ENCODE measurements at places on chromosomes 7 and 10.

DNA sequence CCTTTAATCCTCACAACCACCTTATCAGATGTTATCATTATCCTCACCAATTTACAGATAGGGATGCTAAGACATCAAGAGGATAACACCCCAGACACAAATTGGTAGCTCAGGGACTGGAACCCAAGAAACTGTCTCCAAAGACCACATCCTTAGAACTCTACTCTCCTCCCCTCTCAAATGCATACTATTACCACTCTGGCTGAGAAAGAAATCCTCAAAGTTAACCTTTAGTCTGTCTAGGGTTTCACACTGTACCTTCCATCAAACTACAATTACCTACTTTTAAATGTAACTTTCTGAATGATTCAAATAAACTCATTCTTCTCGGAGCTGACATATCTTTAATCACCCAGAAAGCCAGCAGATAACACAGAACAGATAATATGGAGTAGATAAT lies 6.6 kb downstream of the EZH2 start:
- DNase-seq: no peak

DNA sequence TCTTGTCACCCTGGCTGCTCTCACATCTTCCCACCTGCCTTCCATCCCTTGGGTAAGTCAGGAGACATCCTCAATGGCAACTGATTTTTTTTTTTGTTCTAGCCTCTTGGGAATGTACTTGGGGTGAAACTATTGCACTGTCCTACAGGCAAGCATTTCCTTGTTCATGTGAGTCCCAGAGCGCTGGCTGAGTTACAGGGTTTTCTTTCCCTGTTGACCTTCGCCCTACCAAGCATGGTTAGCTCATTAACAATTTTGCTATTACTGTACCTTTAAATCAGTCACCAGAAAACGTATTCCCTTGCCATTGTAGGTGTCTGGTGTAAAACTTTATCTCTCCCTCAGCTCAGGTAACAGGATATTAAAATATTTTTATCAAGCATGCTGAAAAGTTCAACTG lies 98.9 kb downstream of the PRLHR start:
- no peak for DNase-seq

DNA sequence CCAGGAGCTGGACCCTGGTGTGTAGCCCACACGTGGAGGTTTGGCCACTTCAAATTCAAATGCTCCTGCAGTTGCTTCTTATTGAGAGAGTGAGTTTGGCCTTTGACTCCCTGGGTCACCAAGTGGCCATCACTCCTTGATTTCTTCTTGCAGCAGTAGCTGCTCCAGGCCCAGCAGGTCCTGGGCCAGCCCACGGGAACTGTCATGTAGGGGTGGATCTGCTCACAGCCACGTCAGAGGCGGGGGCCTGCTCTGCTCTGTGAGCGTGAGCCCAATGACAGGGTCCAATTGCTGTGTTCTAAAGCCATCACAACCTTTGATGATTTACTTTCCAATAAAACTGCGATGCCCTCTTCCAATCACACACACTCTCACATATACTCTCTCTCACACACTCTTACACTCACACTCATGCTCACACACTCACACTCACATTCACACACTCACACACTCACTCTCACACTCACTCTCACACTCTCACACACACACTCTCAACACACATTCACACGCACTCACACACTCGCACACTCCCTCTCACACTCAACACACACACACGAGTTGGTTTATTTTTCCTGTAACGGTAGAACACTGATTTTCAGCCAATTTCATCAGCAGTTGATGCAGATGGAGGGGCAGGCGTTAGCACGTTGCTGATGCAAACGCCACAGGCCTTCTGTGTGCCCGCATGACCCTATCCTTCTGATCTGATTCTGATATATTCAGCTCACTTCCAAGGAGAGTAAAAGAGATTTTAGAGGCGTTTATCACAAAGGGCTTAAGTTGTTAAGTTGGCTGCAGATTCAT lies 210.7 kb upstream of the PPP2R2D start:
- DNase-seq: no peak

DNA sequence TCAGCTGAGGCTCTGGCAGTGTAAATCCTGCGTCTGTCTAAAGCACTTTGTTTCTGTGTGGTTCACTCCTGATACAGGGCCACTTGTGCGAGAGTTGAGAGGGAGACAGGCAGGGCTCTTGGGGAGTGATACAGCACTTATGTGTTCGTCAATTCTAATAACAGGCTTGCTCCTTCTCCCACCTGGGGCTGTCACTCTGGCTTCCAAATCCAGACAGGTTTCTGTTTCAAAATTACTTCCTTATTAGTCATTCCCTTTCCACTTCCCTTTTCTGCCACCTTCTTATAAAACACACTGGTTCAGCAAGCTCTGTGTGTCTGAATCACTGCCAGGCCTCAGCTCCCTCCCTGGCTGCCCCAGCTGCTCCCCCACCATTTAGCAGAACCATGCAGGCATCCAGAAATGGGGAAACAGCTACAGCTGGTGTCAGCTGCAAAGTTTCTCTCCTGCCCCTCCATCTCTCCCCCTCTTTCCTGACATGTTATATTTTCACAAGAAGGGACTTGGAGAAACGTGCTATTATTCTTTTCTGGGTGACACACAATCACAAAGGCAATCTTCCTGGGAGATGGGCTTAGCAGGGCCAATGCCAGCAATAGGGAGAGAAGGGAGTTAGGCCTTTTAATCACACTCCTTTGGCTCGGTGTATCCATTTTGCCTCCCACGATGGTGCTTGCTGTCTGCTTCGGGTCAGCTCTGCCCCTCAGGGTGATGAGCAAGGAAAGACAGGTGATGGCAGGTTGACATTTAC lies 58.4 kb upstream of the ZNRF2 start:
- peak; percentile 22 for DNase-seq

DNA sequence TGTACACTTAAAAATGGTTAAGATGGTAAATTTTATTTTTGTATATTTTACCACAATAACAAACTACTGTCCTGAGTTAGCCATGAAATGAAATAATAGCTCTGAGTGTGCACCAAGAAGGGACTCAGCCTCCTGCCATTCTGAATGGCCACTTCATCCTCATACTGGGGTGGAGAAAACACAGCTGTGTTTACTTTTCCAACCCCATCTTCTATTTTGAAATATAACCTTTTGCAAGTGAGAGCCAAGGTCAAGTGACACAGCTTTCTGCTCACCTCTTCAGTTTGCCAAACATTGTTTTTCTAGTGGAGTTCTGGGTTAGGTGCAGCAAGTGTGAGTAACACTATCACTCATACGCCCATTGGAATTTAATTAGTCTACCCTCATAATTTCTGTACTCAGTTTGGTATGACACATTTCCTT lies 107.4 kb upstream of the GLCCI1 start:
- DNase-seq: no peak

DNA sequence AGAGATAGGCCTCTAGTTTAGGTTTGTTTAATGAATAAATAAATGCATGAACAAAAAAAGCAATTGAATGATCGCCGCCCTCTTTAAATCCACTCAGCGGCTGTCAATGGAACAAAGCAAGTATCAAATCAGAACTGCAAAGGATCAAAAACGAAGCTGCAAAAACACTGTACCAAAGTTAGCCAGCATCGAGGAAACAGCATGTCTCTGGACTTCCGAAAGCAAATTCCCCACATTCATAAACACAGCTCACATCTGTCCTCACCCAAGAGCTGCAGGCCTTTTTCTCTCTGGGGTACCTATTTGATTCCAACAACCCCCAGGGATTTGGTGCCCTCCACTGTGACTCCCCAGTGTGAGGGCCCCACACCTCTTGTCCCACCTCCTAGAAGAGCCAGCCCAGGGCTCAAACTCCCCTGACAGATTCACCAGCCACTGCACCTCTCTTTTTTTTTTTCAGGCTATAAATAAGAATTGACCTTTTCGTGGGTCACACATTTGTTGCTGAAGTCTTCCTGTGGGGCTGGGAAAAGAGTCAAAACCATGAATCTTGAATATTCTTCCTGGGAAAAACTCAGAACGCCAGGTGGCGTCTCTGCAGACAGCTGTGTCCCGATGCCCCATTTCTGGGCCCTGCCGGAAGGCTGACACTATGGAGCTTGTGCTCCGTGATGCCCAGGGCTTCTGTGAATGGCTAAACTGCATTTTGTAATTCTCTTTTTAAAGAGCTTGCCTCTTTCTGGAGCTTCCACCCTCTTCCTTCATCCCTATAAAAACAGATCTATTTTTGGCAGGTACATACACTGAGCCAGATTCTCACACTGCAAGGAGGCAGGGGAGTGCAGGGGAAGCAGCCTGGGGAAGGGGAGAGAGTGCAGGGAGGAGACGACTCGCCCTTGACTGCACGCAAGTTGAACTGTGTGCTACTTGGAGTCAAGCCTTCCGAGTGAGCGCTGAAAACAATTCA lies 51.7 kb downstream of the HSPA12A start:
- DNase-seq: peak; percentile 51

GRCh38 chr10:71435571-71436267 lies 39.0 kb downstream of the CDH23 start:
- DNase-seq: no peak

DNA sequence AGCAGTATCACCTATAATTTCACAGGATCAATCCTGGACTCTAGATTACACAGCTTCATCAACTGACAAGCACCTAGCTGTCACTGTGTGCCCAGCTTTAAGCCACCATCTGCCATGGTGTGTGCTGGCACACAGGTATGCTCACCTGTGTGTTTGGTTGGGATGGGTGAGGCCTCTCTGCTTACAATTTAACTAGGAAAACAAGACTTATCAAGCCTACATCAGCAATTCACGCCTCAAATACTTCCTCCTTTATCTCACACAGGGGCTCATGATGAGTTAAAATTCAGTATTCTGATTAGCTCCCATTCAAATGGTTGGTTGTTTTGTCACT lies 608.2 kb downstream of the PARD3 start:
- no peak for DNase-seq

DNA sequence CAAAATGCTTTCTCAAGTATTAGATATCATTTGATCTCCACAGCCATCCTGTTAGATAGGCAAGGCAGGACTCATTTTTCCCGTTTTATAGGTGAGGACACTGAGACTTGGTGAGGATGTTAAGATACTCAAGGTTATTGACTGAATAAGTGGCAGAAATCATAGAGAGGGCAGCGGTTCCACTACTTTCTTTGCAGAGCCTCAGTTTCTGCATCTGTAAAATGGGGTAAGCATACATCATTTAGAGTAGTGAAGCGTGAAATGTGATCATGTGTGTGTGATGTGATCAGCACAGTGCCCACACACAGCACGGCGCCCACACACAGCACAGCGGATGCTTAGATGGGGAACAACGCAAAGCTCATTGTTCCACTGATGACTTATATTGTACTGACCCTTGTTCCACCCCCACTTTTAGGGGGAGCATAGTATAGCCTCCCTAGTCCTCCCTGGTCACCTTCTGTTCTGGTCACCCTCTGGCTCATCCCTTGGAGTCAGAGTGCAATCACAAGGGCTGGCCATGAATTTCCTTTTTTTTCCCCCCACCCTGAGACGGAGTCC lies 10.5 kb downstream of the UBTD1 start:
- no peak for DNase-seq

- DNase-seq: no peak
Observed at GRCh38 chr7:135855846-135856245, 107.2 kb upstream of the FAM180A start.

GRCh38 chr7:138814816-138815332 lies 16.9 kb upstream of the ATP6V0A4 start:
- no peak for DNase-seq

DNA sequence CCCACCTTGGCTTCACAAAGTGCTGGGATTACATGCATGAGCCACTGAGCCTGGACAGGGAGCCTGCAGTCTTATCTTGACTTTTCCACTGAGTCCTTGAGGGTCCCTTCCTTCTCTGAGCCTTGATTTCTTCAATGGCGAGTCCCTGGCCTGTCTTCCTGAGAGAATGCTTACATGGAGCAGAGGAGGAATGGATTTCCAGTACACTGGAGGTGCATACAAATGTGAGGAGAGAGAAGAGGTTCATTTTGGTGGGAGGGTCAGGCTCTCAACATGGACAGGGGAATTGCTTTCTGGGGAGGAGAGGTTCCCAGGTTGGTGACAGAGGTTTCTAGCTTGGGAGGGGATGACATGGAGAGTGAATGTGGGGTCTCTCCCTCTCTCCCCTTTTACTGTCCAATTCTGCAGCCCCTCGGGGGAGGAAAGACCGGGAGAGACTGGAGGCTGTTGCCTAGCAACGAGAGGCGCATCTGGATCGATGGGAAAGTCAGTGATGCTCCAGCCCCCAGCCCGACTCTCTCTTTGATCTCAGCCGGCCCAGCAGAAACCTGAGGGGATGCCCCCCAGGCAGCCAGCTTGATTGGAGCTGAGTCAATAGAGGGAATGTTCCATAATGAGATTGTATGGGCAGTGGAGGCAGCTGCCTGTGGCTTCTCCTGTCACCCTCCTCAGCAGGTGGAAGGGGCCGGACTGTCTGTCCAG lies 14.8 kb downstream of the SRRM3 start:
- peak; percentile 83 for DNase-seq

DNA sequence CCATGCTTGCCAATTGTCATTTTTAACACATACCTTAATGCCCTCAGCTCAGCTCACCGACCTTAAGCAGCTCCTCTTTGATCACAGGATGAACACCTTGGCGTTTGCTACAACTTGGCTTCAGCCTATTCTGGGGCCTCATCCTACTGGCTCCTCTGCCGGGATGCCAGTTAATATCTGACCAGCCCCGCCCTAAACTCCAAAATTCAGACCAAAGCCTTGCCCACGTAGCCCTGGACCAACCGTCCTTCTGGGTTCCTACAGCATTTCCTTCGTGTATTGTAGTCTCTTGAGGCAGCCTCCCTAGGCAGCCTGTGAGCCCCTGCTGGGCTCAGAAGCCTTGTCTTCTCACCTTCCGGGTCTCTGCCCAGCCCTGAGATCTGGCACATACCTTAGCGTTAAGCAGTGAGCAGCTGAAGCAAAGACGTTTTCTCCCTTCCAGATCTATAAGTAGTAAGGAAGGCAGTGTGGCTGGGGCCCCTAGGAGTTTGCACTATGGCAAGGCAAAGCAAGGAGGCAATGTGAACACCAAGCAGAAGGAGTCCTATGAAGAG lies 836 bp downstream of the ENO4 start:
- no peak for DNase-seq

- no peak for DNase-seq
Observed at GRCh38 chr7:55202150-55202913, 162.8 kb upstream of the LANCL2 start.

- DNase-seq: no peak
Observed at GRCh38 chr7:409339-410281, 110.0 kb downstream of the PDGFA start.

- DNase-seq: no peak
Observed at GRCh38 chr7:44211126-44211675, 10.4 kb downstream of the YKT6 start.

DNA sequence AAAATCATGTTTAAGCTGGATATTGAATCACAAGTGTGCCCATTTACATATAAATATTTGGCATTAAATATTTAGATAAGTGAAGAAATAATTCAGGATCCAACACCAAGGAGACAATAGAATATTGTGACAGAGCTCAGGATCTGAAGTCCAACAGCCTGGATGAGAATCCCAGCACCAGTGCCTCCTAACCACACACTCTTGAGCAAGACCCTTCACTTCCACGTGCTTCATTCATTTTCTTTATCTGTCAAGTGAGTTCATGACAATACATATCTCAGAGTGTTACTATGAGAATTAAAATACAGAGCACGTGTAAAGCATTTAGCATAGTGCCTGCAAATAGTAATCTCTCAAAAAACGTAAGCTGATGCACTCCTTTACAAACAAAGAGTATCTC lies 78.4 kb upstream of the IKZF1 start:
- no peak for DNase-seq

GRCh38 chr7:104089612-104090011 lies 100.2 kb upstream of the RELN start:
- DNase-seq: no peak
